ENCODE measurements at places on chromosomes 12 and 14. TPM values are rescaled to one million over a fixed set of nuclear protein-coding genes. Genes with fewer than 3 reads are reported as not detected.

The PLCZ1 gene
- 0.82 TPM for total RNA-seq

The TMBIM6 gene
- total RNA-seq: 244 TPM

The UBR7 gene
- 26.9 TPM for total RNA-seq

The ADCY4 gene
- total RNA-seq: 5.2 TPM

The PDE3A gene
- 20.6 TPM for total RNA-seq

The FGD4 gene
- total RNA-seq: 61.9 TPM

The KRT83 gene
- total RNA-seq: not detected

The HCAR1 gene
- 1.1 TPM for total RNA-seq

GRCh38 chr12:76643438-76643837 is 83.9 kb upstream of the OSBPL8 start:
- no peak for DNase-seq

DNA sequence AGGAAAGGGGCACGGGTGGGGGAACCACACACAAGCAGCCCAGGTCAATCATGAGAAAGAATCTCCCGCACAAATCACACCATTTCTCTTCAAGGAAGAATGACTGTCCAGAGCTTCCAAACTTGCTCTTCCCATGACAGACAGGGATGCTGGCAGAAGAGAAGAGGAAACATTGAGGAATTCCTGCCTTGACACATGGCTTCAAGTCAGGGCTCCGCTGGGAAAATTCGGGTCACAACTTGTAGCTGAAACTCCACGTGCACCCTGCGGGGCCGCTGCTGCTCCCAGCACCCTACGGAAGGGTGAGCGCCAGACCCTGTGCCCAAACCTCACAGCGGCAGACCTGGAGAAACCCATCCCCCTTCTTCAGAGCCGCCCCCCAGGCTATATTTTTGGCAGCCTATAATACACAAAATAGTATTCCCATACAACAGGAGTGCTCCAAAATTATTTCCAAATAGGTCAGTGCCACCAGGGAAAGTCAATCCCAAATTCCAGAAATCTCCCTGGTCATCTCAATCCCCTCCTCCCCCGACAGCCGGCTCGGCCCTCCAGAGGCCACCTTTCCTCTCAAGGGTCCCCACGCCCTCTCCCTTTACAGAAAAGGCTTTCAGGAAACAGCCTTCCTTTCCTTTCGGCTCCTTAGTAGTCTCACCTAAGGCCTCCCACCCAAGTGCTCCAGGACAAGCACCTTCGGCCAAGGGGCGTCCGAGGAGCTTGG is 1.3 kb downstream of the TMEM132D start:
- DNase-seq: no peak

GRCh38 chr14:64440494-64440893 is 24.8 kb upstream of the AKAP5 start:
- DNase-seq: no peak

DNA sequence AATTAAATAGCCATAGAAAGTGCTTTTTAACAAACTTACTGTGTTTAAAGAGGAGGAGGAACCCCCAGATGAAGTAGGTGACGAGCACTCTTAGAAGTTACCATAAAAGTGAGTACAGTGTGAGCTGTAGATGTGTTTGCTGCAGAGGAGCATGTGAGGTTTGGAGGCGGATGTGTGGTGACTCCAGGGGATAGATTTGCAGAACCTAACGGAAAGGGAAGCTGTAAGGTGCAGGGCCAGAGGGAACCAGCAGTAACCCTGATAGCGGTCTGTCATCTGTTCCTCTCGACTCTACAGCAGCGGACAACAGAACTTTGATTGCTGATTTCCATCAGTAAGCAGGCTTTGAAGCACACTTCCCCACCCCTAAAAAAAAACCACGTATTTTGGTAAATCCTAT is 5.2 kb downstream of the CALM1 start:
- DNase-seq: no peak

DNA sequence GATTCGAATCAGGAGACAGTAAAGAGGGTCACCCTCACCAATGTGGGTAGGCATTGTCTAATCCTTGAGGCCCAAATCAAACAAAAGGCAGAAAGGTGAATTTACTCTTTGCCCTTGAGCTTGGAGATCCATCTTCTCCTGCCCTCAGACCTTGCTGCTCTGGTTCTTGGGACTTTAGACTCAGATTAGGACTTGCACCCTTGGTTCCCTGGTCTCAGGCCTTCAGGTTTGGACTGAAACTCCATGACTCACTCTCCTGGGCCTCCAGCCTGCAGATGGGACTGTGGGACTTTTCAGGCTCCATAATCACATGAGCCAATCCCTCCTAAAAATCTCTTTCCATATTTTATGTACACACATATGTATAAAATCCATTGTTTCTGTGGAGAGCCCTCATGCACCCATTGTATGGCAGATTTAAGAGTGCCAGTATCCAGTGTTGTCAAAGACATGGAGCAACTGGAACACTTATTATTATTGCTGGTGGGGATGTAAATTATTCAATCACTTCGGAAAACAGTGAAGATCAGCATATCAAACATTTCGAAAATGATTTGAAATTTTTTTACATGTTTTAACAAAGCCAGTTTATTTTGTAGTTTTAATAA is 48.7 kb downstream of the EID3 start:
- no peak for DNase-seq

DNA sequence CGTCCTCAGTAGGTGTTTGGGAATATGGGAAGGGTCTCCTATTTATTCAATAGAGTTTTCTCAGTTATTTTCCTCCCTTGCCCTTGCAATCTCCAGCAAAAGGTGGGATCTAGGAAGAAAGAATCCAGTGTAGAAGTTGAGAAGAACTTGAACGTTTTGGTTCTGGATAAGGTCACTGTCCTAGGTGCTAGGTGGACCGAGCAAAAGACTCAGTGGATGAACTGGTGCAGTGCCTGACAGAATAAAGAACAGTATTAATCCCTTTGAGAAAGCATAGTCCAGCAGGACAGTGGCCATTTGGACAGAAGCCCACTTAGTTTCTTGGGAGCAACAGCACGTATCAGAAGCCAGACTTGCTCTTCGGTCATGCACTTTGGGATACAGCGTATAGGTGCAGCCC is 32.7 kb upstream of the LRTM2 start:
- no peak for DNase-seq

DNA sequence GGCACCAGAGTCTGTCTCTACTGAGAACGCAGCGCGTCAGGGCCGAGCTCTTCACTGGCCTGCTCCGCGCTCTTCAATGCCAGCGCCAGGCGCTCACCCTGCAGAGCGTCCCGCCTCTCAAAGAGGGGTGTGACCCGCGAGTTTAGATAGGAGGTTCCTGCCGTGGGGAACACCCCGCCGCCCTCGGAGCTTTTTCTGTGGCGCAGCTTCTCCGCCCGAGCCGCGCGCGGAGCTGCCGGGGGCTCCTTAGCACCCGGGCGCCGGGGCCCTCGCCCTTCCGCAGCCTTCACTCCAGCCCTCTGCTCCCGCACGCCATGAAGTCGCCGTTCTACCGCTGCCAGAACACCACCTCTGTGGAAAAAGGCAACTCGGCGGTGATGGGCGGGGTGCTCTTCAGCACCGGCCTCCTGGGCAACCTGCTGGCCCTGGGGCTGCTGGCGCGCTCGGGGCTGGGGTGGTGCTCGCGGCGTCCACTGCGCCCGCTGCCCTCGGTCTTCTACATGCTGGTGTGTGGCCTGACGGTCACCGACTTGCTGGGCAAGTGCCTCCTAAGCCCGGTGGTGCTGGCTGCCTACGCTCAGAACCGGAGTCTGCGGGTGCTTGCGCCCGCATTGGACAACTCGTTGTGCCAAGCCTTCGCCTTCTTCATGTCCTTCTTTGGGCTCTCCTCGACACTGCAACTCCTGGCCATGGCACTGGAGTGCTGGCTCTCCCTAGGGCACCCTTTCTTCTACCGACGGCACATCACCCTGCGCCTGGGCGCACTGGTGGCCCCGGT is at the start of gene PTGDR:
PTGDR (plus strand) TSS at position 198 of the 778 bp plus-strand sequence; CDS start at position 315, 117 bp downstream.
- no peak for DNase-seq

GRCh38 chr14:65359503-65359902 is 53.0 kb upstream of the FUT8 start:
- no peak for DNase-seq

DNA sequence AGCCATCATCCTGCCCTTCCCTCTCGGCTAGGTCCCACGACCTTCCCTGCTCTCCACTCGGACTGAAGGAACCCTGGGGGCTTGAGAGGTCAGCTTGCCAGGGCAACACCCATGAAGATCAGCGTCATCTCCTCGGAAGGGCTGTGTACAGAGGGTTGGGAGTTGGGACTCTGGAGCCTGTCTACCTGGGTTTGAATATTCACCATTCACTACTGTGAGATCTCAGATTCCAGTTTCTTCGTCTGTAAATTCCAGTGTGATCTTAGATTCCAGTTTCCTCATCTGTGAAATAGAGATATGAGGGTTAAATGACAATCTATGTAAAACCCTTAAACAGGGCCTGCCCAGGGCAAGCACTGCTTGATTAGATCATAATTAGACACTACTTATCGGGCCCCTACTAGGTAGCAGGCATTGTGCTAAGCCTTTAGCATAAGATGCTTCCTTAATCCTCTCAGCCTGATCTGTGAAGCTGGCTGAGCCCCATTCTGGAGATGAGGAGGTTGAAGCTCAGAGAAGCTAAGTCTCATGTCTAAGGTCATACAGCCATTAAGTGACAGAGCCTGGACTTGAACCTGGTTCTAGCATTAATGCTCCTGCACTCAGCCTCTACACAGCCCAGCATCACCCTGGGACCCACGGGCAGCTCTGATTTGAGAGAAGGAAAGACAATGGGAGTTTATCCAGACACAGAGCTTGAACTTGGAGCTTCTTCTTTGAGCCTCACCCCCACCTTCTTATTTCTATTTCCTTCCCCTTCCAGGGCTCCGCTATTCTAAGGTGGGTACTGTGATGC is 612 bp upstream of the ZDHHC22 start:
- no peak for DNase-seq

DNA sequence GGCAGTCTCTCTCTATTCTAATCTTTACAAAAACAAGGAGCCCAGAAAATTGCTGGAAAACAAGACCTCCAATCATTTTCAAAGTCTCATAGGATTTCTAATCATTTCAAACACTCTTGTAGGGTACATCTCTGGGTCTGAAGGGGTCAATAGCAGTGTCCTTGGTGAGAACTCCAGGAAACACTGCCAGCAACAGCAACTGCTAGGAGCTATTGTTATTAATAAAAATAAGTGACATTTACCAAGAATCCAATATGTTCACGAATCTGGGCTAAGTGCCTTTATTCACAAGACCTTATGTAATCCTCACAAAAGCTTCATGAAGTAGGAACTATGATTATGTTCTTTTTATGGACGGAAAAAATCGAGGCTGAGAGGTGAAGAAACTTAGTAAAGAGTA is 72.8 kb downstream of the TTC7B start:
- DNase-seq: no peak

- no peak for DNase-seq
Observed at GRCh38 chr14:59116984-59117415, 71.5 kb upstream of the DAAM1 start.

DNA sequence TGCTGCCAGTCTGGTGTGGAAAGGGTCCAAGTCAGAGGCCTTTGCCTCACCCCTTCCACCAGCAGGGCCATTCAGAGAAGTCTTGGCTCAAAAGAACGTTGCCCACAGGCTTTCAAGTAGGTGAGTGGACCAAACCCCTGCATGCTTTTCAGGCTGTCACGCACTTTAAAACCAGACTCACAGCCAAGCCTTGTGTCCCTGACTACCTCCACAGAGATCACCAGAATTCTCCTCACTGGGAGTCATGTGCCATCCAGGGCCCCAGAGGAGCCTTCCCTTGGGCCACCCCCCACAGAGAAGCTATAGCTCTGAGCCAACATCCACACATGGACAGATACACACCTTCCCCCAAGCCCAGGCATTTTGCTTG is 283.1 kb downstream of the DPF3 start:
- DNase-seq: no peak

DNA sequence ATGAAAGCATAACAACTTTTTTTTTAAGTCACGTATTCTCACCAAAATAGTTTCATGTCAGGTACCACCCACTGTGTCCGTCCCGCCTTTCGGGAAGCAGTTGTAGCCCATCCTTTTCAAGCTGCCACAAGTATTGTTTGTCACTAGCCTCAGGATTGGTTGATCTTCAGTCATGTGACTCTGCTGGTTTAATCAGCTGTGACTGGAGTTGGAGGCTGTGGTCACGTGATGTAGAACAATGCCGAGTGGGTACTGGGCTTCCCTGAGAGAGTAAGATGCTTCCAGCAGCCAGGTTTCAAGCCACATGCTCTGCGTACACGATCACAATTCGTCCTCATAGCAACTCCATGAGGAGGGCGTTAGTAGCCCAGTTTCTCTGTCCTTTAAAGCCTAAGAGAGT is 83.0 kb upstream of the WSCD2 start:
- no peak for DNase-seq

- DNase-seq: no peak
Observed at GRCh38 chr14:23356662-23357061, 4.0 kb upstream of the SLC22A17 start.

DNA sequence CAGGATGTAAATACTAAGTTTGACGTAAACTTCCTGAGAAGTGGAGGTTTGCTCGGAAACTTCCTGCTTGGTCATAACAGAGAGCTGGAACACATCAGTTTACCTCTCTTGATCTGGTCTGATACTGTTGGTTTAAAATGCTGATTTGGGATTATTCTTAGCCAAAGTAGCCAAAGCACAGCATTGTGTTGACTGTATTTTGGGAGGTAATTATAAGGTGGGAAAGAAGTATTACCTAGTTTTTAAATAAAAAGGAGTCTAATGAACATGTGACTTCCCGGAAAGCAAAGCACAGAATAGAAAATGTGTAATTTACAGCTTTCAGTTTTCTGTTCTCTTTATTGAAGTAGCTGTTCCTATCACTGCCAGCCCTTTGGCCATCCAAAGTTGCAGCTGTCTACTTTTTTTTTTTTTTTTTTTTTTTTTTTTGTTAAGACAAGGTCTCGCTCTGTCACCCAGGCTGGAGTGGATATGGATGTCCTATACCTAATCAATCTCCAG is 52.2 kb upstream of the SRP54 start:
- DNase-seq: no peak

- DNase-seq: no peak
Observed at GRCh38 chr14:93073910-93074769, 41.6 kb downstream of the ITPK1 start.

DNA sequence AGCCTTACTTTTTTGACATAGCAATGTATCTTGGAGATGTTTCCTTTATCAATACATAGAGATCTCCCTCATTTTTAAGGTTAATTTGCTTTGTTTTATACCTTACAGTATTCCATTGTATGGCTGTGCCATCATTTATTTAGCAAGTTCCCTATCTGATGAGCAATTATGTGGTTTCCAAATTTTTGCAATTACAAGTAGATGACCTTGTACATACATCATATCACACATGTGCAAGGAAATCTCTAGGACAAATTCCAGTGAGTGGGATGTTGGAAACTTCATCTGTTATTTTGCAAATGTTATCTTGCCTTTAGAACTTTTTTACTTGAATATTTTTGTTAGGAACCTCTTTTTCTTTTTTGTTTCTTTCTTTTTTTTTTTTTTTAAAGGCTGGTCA is 49.7 kb downstream of the DRAM1 start:
- no peak for DNase-seq
